Mesothelial cell of epicardium (in vitro differentiated cells): ENCODE measurements at places on chromosomes 16 and 17. TPM values are rescaled to one million over a fixed set of nuclear protein-coding genes. Genes with fewer than 3 reads are reported as not detected.

DNA sequence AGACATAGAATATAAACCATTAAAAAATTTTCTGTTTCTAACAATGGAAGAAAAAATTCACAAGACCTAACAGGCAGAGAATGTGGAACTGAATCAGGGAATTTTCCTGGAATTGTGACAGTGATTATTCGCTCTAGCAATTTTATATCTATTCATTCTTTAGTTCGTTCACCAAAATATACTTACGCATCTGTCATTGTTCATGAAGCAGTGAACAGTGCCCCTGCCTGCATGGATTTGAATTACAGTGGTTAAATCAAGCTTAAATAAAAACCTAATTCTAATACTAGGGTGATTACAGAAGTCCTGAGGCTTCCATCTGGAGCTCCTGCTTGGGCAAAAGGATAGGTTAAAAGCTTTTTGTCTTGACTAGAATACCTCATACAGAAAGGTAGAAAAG lies 48.6 kb downstream of the ABCA8 start:
- DNase-seq, result no peak

- no peak for DNase-seq
Measured at GRCh38 chr17:64081802-64082799, 47.8 kb downstream of the ERN1 start.

LLGL2 gene
- 29.8 to 33.1 TPM (median 31.9 TPM) in 3 replicates for total RNA-seq

KCNJ18 gene
- not detected in 3 replicates for total RNA-seq

DNA sequence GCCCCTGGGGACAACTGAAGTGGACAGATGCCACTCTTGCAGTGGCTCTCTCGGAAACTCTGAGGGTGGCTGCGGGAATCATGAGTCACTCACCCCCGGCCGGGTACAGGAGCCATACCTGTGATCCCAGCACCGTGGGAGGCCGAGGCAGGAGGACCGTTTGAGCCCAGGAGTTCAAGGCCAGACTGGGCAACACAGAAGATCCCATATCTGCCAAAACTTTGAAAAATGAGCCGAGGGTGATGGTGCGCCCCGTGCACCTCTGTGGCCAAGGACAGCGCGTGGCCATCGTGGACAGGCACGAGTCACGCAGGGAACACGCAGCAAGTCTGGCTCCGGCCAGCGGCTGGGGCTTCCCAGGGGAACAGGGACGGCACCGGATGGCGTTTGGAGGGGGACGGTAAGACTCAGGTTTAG lies 41.3 kb upstream of the ZC3H18 start:
- no peak for DNase-seq

CLEC10A gene
- total RNA-seq, result not detected in 3 replicates

GALR2 gene
- total RNA-seq, result not detected in 3 replicates

- no peak for DNase-seq
Measured at GRCh38 chr17:56785405-56785804, 48.3 kb downstream of the C17orf67 start.

PRSS22 gene
- 22.8 to 25.1 TPM (median 24.9 TPM) in 3 replicates for total RNA-seq

AOC2 gene
- total RNA-seq, result 3.0 to 3.8 TPM (median 3.4 TPM) in 3 replicates

GRCh38 chr16:48999508-48999907 lies 282.1 kb downstream of the CBLN1 start:
- no peak for DNase-seq

DNA sequence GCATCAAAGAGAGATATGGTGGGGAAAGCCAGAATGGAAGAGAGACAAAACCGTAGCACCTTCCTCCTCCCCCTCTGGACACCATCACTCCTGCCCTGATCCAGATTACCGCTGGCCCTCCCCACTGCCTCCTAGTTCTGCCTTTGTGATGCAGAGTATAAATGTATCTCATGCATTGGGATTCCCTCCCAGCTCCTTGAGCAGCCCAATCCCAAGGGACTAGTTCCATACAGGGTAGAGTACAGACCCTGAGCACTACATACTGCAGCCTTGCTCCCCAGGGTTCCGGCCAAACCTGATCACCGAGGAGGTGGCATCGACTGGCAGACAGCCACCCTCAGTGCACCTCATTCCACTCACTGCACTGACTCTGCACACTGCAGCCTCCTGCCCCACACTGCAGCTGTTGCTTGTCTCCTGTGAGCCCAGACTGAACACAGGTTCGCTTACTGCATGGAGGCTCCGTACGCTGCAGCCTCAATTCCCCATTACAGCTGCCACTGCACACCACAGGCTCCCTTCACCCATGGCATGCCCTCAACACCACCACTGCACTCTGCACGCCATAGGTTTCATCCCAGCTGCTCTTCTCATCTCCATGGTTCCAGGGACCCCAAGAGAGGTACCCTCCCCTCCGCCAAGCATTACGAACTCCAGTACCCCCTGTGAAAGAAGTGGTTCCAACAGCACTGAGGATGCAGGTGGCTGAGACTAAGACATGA lies 1.7 kb upstream of the THRA start:
- DNase-seq, result no peak
